ENCODE measurements at places on chromosomes 11 and 22. TPM values are rescaled to one million over a fixed set of nuclear protein-coding genes. Genes with fewer than 3 reads are reported as not detected.

The MMP13 gene
- total RNA-seq: not detected

The KCNJ4 gene
- total RNA-seq: not detected

The MIF gene
- total RNA-seq: 1,078 TPM

The BRMS1 gene
- 43.1 TPM for total RNA-seq

The OR4D5 gene
- total RNA-seq: not detected

The NNMT gene
- total RNA-seq: not detected

The PATE4 gene
- total RNA-seq: not detected

The TSSK2 gene
- total RNA-seq: not detected

The OR8G1 gene
- total RNA-seq: not detected

The TCN2 gene
- 3.8 TPM for total RNA-seq

The C11orf24 gene
- total RNA-seq: 114 TPM

The CATSPERZ gene
- total RNA-seq: not detected

The LGALS1 gene
- total RNA-seq: 57.3 TPM

The SCN2B gene
- not detected for total RNA-seq

The DGCR6 gene
- 1.8 TPM for total RNA-seq

The GRIK4 gene
- not detected for total RNA-seq

The HOATZ gene
- not detected for total RNA-seq

The P2RY2 gene
- total RNA-seq: not detected

The GPHA2 gene
- total RNA-seq: not detected

The SLC22A25 gene
- not detected for total RNA-seq

The PCF11 gene
- total RNA-seq: 117 TPM

The RIN1 gene
- total RNA-seq: 3.7 TPM

The WNT11 gene
- total RNA-seq: not detected

The OR5A1 gene
- not detected for total RNA-seq

The UPK3A gene
- not detected for total RNA-seq

The NAALAD2 gene
- not detected for total RNA-seq

The SCGB1C1 gene
- total RNA-seq: not detected

The POU2AF3 gene
- not detected for total RNA-seq

The APLNR gene
- total RNA-seq: not detected

The ANKK1 gene
- total RNA-seq: not detected

The HEPN1 gene
- not detected for total RNA-seq

The PKDREJ gene
- not detected for total RNA-seq

The SEZ6L gene
- not detected for total RNA-seq

Data from OCI-LY7 (cell line).